ENCODE measurements at places on chromosomes 3 and 15.

- H3K4me3 ChIP-seq, result no peak overlapping the region
- no peak for DNase-seq
- H3K4me1 ChIP-seq, result no peaks in the 10 kb centered on the region
- no peaks in the 10 kb centered on the region for H3K27me3 ChIP-seq
- no peaks in the 10 kb centered on the region for H3K36me3 ChIP-seq
- no peak overlapping the region for H3K27ac ChIP-seq
Measured at GRCh38 chr3:159674583-159674982, 314.1 kb upstream of the IL12A start.

DNA sequence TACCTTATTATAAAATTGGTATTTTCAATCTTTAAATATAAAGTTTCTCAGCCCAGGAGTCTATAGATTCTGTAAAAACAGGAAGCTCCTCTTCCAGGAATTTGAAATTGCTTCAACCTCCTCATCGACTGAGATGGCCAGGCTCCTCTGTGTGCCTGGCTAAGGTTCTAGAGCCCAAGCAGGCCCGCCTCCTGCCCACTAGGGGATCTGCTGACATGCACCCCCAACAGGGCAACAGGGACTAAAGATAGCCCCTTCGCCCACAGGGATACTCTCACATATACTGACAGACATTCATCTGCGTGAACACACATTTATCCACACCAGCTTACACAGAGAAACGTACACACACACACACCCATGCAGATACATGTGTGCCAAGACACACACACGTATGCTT, 183.1 kb upstream of the TLE3 start:
- no peaks in the 10 kb centered on the region for H3K27me3 ChIP-seq
- H3K4me1 ChIP-seq, result peaks cover 7% of the 10 kb centered on the region
- H3K27ac ChIP-seq, result no peak overlapping the region
- no peak overlapping the region for H3K4me3 ChIP-seq
- H3K36me3 ChIP-seq, result no peaks in the 10 kb centered on the region

DNA sequence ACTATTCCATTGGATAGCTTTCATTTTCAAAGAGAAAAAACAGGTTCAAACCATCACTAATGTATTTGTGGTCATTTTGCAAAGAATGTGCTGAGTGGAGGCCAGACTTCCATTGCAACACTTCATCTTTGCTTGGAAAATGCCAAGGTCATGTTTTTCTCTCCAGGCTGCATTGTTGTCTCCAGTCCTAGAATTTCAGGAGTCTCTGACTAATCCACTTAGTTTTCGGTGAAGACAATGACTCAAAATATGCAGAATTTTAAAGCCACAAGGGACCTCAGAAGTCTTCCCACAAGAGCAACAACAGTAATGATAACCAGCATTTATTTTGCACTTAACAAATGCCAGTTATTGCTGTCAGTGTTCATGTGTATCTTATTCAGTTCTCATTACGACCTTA, 277.0 kb downstream of the RYR3 start:
- H3K27me3 ChIP-seq, result no peaks in the 10 kb centered on the region
- no peak overlapping the region for H3K27ac ChIP-seq
- DNase-seq, result no peak
- H3K36me3 ChIP-seq, result no peaks in the 10 kb centered on the region
- H3K4me1 ChIP-seq, result no peaks in the 10 kb centered on the region
- no peak overlapping the region for H3K4me3 ChIP-seq

DNA sequence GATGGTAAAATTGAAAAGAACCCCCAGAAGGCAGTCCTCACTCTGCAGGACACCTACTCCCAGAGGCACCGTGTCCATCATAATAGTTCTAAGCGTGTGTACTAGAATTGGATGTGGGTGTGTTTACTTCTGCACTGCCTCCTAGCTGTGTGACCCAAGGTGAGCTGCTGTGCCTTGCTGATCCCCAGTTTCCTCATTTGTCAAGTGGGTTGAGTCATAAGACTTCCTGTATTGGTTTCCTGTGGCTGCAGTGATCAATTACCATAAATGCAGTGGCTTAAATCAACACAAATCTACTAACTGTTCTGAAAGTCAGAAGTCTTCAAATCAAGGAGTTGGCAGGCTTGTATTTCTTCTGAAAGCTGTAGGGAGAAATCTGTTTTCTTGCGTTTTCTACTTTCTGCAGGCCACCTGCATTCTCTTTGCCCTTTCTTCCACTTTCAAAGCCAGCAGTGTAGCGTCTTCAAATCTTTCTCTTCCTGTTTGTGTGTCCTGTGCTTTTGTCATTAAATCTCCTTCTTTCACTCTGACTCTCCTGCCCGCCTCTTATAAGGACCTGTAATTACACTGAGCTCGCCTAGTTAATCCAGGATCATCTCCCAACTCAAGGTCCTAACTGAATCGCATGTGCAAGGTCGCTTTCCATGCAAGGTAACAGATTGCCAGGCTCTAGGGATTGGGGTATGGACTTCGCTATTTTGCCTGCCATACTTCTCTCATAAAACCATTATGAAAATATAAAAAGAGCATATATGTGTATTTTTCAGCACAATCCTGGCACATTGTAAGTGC, 59.0 kb downstream of the RORA start:
- no peaks in the 10 kb centered on the region for H3K36me3 ChIP-seq
- no peaks in the 10 kb centered on the region for H3K4me1 ChIP-seq
- H3K27ac ChIP-seq, result no peak overlapping the region
- DNase-seq, result no peak
- no peak overlapping the region for H3K4me3 ChIP-seq

Data from spinal cord (tissue), 10 donors.